ENCODE measurements at places on chromosomes 2 and 18.

GRCh38 chr18:49015886-49016647 is 65.3 kb upstream of the SMAD7 start:
- no peak overlapping the region for H3K27ac ChIP-seq
- DNase-seq = no peak
- H3K4me3 ChIP-seq = no peak overlapping the region
- H3K36me3 ChIP-seq = no peaks in the 10 kb centered on the region
- no peaks in the 10 kb centered on the region for H3K4me1 ChIP-seq

DNA sequence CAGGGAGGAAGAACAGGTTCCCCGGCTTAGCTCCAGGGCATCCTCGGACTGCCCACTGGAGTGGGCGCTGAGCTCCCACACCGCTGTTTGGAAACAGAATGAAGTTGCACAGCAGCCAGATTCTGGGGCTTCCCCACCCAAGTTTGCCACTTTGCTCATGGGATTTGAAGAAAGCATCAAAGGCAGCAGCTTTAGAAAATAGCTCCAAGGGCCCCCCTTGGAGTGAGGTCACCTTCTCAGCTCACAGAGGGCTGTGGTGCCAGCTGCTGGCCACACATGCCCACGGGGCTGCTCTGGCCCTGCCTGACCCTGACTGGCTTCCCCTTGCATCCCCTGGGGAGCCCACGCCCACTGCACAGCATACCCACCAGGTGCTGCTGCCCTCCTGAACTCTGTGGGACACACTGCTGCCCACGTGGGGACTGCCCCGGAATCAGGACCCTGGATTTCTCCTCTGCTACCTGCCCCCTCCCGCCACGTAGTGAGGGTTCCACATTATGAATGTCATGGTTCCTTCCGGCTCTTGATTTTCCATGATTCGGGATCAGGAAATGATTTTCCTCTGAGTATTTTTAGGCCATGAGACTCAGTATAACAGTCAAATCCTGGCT is 70.3 kb downstream of the TGOLN2 start:
- H3K27ac ChIP-seq = no peak overlapping the region
- H3K4me3 ChIP-seq = no peak overlapping the region
- no peaks in the 10 kb centered on the region for H3K27me3 ChIP-seq
- H3K36me3 ChIP-seq = no peaks in the 10 kb centered on the region
- DNase-seq = no peak
- no peaks in the 10 kb centered on the region for H3K4me1 ChIP-seq

GRCh38 chr2:68052717-68053422 is 9.9 kb downstream of the C1D start:
- no peaks in the 10 kb centered on the region for H3K27me3 ChIP-seq
- no peak overlapping the region for H3K27ac ChIP-seq
- DNase-seq = no peak
- no peak overlapping the region for H3K4me3 ChIP-seq

GRCh38 chr2:84435345-84436025 is 23.6 kb downstream of the SUCLG1 start:
- no peak overlapping the region for H3K27ac ChIP-seq
- DNase-seq = no peak
- H3K27me3 ChIP-seq = no peaks in the 10 kb centered on the region
- peaks cover 49% of the 10 kb centered on the region for H3K36me3 ChIP-seq
- H3K4me3 ChIP-seq = no peak overlapping the region

- H3K4me3 ChIP-seq = no peak overlapping the region
- DNase-seq = no peak
- H3K27me3 ChIP-seq = no peaks in the 10 kb centered on the region
- H3K27ac ChIP-seq = no peak overlapping the region
- H3K4me1 ChIP-seq = peaks cover 8% of the 10 kb centered on the region
- peaks cover 17% of the 10 kb centered on the region for H3K36me3 ChIP-seq
Measured at GRCh38 chr2:195514365-195514764, 142.7 kb upstream of the SLC39A10 start.

DNA sequence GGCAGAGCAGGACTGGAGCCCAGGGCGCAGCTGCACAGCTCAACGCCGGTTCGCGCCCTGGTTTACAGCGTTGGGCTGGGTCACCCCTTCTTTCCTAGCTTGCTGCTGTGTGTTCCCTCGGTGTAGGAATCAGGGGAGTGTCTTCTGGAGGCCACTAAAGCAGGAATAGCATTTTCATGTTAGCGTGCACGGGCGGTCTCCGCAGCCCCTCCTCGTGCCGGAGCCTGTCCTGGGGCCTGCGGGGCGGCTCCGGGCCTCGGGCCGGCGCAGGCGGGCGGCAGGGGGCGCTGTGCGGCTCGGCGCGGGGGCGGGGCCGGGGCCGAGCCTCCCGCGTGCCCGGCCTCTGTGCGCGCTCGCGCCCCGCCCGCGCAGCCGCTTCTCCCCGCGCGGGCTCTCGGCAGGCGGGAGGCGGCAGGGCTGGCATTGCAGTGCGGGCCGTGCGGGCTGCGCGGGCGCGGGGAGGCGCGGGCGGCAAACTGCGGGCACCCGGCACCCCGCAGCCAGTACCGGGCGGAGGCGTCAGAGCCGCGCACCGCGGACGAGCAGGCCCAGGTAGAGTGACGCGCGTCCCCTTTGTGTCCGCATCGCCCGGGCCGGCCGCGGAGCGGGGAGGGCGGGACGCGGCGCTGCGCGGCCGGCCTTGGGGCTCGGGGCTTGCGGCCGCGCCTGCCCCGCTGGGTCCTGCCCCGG is at the start of gene RNF144A:
RNF144A (plus strand) TSS at position 342 of the 690 bp plus-strand sequence. CDS start 79,515 bp downstream, outside the sequence.
- DNase-seq = peak; percentile 72
- peaks cover 68% of the 10 kb centered on the region for H3K36me3 ChIP-seq
- H3K27ac ChIP-seq = peak within 1 kb of the TSS; percentile 86
- peaks cover 77% of the 10 kb centered on the region for H3K4me1 ChIP-seq
- H3K27me3 ChIP-seq = no peaks in the 10 kb centered on the region

DNA sequence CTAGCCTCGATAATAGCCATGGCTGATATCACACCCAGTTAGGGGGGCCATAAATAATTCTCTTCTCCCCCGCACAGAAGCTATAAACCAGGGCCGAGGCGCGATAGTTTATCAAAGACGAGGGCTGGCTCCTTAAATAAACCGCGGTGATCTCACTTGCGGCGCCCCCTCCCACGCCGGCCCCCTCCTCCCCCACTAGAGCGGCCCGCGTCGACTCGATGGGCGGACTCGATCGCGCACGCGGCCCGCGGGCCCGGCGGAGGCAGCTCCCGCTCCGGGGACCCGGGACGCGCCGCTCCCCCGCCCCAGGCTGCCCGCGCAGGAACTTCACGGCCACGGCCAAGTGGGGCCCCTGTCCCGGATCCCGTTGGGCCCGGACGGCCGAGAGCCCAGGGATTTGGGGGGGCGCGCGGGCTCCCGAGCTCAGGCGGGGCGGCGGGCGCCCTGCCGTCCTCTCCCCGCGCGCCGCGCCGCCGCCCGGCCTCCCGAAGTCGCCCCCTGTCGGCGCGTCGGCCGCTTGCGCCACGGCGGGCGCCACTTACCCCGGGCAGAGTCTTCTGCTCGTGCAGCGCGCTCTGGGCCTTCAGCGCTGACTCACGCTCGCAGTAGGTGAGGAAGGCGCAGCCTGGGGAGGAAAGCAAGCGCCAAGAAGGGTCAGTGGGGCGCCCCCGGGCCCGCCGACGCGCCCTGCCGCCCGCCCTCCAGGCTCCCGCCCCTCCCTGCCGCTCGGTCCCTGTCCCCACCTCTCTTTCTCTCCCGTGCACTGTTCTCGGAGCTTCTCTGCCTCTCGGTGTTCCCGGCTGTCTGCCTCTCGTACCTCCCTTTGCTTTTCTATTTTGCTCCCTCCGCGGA is 80.4 kb downstream of the CELF4 start:
- peaks cover 43% of the 10 kb centered on the region for H3K27me3 ChIP-seq
- peaks cover 3% of the 10 kb centered on the region for H3K4me1 ChIP-seq
- no peak overlapping the region for H3K4me3 ChIP-seq
- no peak overlapping the region for H3K27ac ChIP-seq
- H3K36me3 ChIP-seq = no peaks in the 10 kb centered on the region
- DNase-seq = no peak

DNA sequence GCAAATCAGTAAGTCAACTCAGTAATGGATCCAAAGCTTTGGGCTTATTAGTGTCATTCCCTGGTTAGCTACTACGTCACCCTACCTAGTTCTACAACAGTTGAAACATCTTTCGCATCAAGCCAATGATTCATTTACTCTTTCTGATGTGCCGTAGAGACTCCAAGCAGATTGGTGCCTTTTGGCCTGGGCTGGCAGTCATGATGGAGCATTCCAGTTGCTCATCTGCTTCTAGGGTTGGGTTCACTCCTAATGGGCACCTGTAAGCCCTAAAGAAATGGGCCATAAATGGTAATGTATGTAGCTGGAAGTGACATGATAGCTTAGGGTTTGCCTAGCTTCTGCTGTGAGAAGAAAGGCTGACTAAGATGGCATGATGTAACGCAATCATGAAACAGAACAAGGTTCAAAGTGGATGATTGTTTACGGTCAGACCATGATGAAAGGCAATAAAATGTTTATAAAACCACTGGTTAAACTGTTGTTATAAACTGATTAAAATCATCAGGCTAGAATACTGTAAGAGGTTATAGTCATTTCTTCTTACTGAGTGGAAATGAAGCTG is 20.4 kb upstream of the CCL20 start:
- H3K4me3 ChIP-seq = no peak overlapping the region
- no peak overlapping the region for H3K27ac ChIP-seq
- no peaks in the 10 kb centered on the region for H3K36me3 ChIP-seq
- no peaks in the 10 kb centered on the region for H3K4me1 ChIP-seq

- H3K4me3 ChIP-seq = no peak overlapping the region
- no peak overlapping the region for H3K27ac ChIP-seq
- no peaks in the 10 kb centered on the region for H3K36me3 ChIP-seq
- H3K4me1 ChIP-seq = no peaks in the 10 kb centered on the region
Measured at GRCh38 chr2:237269138-237269875, 144.7 kb downstream of the COL6A3 start.

- peaks cover 41% of the 10 kb centered on the region for H3K4me1 ChIP-seq
- H3K4me3 ChIP-seq = peak overlapping the region; percentile 96
- peaks cover 44% of the 10 kb centered on the region for H3K36me3 ChIP-seq
- DNase-seq = no peak
Measured at GRCh38 chr2:218271487-218271797, 1.1 kb downstream of the PNKD start.

Measured in activated CD8-positive, alpha-beta T cell treated with anti-CD3 and anti-CD28 coated beads, Interleukin-2, amount 10 ng/mL, durations not matched to agents 7 days and 5 days (primary cell).